ENCODE measurements at places on chromosomes 16 and 17. TPM values are rescaled to one million over a fixed set of nuclear protein-coding genes. Genes with fewer than 3 reads are reported as not detected.

GRCh38 chr17:57687642-57688041 is 57.5 kb downstream of the CCDC182 start:
- DNase-seq: no peak

GRCh38 chr17:55983096-55983495 is 170.2 kb upstream of the ANKFN1 start:
- DNase-seq: no peak

DNA sequence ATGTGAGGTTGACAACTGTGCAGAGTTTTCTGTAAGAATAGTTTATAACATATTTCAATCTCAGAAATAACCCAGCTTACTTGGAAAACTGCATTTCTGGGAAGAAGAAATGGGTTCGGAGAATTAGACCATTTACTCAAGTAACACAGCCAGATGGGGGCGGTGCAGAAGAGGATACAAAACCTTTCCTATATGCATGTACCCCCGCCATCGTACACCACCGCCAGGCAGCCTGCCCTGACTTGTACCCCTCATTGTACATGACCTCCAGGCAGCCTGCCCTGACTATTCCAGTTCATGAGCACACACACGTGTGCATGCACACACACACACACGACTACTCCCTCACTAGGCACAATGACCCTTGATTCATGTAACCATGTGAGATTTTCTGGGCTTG is 154.0 kb downstream of the C16orf78 start:
- DNase-seq: no peak

DNA sequence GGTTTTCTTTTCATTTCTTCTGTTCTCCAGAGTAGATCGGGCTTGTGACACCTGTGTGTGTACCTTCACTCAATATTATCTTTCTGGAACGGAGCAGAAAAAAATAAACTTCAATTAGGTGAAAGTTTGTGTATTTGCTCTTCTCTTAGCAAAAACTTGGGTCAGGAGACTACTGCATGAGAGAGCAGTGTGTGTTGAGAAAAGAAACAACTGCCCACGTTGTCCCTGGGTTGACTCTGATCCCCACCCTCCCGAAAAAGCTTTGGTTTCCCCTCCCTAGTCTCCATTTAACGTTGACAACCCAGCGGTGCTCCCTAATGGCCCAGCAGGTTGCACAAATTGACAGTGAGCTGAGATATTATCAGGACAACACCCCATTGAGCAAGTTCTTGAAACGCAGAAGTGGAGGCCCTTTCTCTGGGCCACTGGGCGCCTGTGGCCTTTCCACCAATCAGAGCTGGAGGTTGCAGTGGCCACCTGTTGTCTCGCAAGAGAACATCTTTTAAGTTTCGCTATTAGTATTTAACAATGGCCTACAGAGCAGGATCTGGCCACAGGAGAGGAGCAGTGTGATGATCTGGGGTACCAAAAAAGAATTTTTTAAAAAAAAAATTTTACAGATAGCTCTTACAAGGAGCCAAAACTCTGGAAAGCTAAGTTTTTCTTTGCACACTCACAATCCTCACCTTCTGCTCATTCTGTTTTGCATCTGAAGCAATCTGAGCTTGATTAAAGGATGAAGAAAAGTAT is 1.5 kb upstream of the TOX3 start:
- DNase-seq: no peak

DNA sequence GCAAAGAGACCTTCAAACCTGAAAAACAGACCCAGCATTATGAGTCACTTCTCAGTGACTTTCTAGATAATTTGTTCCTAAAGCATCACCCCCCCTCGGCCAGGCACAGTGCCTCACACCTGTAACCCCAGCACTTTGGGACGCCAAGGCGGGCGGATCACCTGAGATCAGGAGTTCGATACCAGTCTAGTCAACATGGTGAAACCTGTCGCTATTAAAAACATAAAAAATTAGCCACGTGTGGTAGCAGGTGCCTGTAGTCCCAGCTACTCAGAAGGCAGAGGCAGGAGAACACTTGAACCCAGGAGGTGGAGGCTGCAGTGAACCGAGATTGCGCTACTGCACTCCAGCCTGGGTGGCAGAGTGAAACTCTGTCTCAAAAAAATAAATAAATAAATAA is 24.3 kb upstream of the RNPS1 start:
- no peak for DNase-seq

GRCh38 chr17:49567104-49567521 is 8.6 kb upstream of the NXPH3 start:
- peak; percentile 57 for DNase-seq

DNA sequence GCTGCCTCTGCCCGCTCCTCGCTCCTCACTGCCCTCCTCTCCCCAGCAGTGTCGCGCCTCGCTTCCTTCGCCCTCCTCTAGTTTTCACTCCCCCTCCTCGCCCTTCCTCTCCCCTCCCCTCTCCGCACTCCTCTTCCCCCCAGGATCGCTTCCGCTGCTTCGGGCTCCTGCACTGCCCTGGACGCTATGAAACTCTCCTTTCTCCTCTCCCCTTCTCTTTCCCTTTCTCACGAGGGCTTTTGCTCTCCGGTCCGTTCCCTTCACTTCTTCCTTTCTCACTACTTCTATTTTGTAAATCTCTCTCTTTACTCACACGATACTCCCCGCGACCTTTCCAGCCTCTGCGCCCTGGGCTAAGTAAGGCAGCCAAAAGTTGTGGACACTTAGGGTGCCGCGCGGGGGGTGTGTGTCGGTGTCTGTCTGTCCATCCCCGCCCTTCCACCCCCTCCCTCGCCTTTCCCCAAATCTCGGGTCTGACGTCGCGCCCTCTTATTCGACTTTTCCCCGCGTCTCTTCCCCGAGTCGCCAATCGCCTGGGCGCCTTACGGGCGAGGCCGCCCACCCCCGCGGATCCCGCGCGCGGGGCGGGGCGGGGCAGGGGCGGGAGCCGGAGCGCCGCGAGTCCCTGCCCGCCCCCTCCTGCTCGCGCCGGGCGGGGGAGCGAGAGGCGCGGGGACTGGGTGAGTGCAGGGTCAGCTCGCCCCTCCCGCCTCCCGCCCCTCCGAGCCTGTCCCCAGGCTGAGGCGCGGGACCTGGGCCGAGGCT is at the start of gene IRX3:
Gene IRX3, minus strand, starts transcription at position 422 of the 765 bp plus-strand sequence. CDS start 737 bp downstream, outside the sequence.
- peak; percentile 90 for DNase-seq

DNA sequence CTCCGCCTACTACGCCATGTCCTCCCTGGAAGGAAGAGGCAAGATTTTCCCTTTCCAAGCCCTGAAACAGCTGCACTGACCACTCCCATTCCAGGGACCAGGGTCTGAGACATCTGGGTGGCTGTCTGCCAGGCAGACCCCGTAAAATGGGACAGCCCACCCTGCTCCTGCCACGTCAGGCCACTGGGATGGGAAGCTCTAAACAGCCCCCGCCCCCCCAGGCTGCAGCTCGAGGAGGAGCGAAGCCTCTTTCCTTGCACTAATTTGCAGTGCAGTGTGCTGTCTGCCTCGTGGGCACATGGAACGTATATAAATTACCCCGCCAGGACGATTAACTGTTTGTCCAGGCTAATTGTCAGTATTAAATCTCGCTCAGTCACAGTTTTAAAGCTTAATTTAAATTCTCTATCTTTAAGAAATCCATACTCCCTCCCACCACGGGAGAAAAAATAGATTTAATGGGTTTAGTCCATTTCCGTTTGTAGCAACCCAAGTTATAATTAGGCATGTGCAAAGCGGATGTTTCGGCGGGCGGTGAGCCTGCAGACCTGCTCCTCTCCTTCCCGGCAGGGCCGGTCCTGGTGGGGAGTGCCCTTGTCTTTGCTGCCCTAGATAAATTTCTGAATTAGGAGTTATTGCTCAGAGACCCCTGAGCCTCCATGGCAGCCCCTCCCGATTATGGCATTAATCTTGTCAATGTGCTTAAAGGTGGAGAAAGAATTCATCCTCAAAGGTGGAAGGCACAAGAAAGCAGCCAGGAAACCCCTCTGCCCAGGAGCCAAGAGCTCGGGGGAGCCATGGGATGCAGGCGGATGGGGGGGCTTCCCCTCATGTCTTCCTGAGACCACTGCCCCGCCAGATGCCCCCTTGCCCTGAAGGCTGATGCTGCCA is 268.0 kb upstream of the TNRC6C start:
- DNase-seq: no peak

DNA sequence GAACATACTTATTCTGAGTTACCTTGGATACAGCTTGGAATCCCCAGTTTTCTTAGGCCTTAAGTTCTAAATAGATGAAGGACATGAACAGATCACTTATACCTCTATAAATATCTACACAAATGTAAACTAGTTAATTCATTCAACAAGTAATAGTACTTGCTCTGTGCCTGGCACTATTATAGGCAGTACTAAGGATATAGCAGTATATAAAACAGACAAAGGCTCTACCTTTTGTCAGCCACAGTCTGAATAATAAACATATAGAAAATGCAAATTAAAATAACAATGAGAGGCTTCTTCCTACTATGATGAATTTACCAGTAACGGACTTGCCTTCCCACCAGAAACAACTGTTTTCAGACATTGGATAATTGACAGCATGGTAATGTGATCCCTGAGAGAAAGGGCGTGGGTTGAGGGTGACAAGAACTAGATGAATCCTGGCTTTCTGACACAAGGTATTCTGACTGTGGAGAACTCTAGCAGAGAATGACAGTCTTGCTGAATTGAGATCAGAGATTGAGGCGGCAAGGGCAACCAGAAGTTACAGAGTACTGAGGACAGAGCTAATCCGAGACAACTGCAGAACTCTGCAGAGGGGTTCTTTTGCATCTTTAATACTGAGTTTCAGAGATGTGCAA is 170.5 kb downstream of the TANC2 start:
- DNase-seq: no peak

GRCh38 chr16:84072014-84072413 is 29.4 kb upstream of the SLC38A8 start:
- no peak for DNase-seq

DNA sequence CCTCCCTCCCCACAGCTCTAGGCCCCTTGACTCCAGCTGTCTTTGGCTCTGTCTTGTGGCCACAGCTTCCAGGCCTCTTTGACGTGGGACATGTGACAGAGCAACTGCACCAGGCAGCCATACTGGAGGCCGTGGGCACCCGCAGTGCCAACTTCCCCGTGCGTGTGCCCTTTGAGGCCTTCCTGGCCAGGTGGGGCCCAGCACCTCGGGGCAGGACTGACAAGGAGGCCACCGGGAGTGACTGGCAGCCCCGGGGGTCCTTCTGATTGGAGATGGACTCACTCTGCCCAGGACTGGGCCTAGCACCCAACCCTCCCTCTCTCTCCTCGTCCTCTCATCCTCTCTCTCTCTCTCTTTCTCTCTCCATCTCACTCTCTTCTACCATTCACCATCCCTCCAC is 15.5 kb downstream of the MYO15B start:
- DNase-seq: peak; percentile 51

GRCh38 chr16:19872935-19873334 is 11.7 kb downstream of the GPRC5B start:
- DNase-seq: no peak

DNA sequence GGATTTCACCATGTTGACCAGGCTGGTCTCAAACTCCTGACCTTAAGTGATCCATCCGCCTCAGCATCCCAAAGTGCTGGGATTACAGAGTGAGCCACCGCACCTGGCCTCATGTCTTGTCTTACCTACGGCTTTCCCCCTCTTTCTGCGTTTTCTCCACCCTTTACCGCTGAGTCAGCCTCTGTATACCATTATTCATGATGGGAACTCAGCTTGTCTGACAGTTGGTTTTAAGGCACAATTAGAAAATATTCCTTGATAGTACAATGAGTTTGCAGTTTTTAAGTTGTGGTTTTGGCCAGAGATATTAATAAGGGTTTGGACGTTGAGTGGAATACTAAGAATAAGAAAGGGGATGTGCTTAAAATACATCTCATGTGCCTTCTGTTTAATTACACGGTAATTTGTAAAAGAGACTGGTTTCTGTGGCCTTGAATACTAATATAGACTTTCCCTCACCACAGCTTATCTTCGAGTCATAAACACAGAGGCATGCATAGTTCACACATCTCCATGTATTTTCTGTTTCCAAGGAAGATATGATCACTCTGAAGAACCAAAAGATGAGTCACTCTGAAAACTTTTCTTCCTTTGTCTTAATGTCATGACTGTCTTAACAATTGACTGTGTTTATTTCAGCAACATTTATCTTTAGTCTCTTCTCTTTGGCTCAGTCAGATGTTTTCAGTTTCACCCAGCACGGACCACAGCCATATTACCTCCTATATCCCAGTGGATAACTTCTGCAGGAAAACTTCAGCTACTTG is 54.4 kb downstream of the PITPNC1 start:
- no peak for DNase-seq

DNA sequence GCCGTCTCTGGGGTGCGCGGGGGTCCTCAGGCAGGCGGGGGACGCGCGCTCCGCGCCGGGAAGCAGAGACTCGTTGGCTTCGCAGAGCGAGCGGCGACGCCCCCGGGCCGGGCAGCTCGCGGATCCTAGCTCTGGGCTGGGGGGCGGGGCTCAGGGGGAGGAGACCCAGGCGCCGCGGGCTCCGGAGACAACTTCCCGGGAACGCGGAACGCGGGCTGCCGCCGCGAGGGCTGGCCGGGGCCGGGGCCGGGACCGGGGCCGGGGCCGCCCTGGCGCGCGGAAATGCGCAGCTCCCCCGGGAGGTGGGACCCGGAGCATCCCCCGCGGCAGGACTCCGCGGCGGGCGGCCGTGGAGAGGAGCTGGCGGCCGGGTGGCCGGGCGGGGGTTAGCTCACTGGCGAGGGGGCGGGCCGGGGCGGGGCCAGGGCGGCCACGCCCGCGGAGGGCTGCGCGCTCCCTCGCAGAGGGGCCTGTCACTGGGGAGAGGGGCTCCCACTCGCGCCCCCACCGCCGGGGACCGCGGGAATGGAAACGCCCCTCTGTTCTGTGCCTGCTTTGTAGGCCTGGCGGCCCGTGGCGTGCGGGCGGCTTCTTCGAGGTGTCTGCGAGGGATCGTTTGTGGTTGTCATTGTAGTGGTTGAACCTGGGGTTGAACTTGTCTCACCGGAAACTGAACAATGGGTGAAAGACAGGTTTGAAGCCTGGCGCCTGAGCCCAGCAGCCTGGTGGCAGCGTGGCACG is at the start of gene GAS7:
Gene GAS7, minus strand, starts transcription at position 98 of the 741 bp plus-strand sequence.
- peak; percentile 78 for DNase-seq

GRCh38 chr17:19705201-19705600 is 11.2 kb downstream of the SLC47A2 start:
- no peak for DNase-seq

DNA sequence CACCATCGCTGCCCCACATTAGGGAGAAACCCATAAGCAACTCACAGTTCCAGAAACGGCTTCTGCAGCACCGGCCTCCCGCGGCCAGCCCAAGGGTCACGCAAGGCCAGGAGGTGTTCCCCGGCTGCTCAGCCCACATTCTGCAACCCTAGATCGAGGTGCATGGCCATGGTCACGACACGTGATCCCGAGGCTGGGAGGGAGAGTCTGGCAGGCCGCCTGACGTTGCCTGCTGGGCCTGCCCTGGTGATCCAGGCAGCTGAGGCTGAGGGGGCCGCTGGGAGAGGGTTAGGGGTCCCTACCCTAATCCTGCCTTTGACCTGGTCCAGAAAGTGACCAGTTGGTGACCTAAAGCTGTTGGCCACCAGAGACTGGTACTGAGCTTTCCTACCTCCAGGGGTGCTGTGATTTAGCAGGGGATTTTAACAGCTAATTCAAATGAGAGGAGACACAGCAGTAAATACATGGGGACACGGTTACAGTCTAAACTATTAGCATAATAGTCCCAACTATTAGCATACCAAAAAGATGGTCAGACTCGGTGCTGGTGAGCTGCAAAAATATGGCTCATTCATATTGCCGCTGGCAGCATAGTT is 97.4 kb upstream of the CIBAR2 start:
- peak; percentile 81 for DNase-seq

- no peak for DNase-seq
These were observed 209.4 kb downstream of the ZFHX3 start for GRCh38 chr16:72838586-72838910.

QRICH2 gene
- total RNA-seq: 2.0 TPM

NACA2 gene
- total RNA-seq: not detected

KCNJ16 gene
- not detected for total RNA-seq

TMEM238L gene
- total RNA-seq: not detected

EVPLL gene
- not detected for total RNA-seq

CSH2 gene
- not detected for total RNA-seq

GPR179 gene
- total RNA-seq: 0.03 TPM

CDH1 gene
- not detected for total RNA-seq
